Psoas muscle (tissue), 8 donors: ENCODE measurements at places on chromosomes 6 and 20. TPM values are rescaled to one million over a fixed set of nuclear protein-coding genes. Genes with fewer than 3 reads are reported as not detected.

Gene ATRN
- polyA plus RNA-seq: 5.4 TPM

GRCh38 chr6:154925130-154925529 lies 70.0 kb upstream of the TIAM2 start:
- DNase-seq: no peak

DNA sequence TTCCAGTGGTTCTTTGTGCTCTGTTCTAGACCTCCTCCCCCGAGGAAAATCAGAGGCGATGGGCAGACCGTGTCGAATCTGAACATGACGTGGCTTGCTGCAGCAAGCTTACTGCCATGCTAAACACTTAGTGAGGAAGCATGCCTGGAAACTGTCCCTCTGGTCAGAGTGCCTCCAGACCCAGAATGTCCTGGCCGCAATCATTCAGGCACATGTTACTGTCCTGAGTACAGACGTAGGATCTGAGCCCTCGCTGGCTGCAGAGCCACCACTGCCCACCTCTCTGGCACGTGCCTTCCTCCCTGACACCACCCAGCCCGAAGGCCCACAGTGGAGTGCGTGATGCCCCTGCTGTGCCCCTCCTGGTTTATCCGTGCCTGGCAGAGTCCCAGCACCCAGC lies 163.6 kb downstream of the SYNDIG1 start:
- DNase-seq: no peak

Gene HLA-F
- polyA plus RNA-seq: 19.6 TPM

Gene SLA2
- polyA plus RNA-seq: 0.07 TPM
